Effector memory CD8-positive, alpha-beta T cell (primary cell): ENCODE measurements at places on chromosomes 2 and 18.

- peaks cover 37% of the 10 kb centered on the region for H3K4me1 ChIP-seq
- H3K27ac ChIP-seq, result peak overlapping the region; percentile 90
- H3K27me3 ChIP-seq, result no peaks in the 10 kb centered on the region
- DNase-seq, result peak; percentile 60
- H3K4me3 ChIP-seq, result peak overlapping the region; percentile 90
- H3K36me3 ChIP-seq, result peaks cover 6% of the 10 kb centered on the region
Measured at GRCh38 chr2:174682578-174683391, 81.5 kb downstream of the CHRNA1 start.

DNA sequence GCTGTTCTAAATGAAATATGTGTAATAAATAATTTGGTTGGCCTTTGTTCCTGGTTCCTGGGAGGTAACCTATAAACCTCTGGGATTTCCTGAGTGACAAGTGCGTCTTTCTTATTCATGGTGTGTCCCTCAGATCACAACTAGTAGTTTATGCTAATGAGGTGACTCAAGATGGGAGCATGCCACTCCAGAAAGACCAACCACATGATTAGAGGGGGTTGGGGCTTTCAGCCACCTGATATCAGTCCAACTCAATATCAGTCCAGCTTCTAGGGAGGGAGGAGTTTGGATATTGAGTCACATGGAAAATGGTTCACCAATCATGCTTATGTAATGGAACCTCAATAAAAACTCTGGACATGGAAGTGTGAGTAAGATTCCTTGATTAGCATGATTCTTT is 96.6 kb downstream of the QPCT start:
- H3K27me3 ChIP-seq, result peaks cover 19% of the 10 kb centered on the region
- DNase-seq, result no peak
- H3K36me3 ChIP-seq, result no peaks in the 10 kb centered on the region
- no peaks in the 10 kb centered on the region for H3K4me1 ChIP-seq
- H3K27ac ChIP-seq, result no peak overlapping the region

DNA sequence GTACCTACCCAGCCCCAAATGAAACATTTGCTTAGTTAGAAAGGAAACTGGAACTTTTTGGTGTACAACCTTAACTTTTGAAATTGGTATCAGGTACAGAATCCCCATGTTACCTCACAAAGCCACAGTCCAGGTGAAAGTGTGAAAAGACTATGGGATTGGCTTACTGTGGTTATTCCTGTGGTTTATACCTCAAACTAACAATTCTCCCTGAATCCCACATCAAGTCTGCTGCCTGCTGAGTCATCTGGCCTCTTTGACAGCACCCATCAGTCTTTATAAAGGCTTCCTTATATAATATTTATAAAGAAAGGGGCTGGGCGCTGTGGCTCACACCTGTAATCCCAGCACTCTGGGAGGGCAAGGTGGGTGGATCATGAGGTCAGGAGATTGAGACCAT is 164.6 kb downstream of the TMEM247 start:
- no peaks in the 10 kb centered on the region for H3K4me1 ChIP-seq
- peaks cover 8% of the 10 kb centered on the region for H3K36me3 ChIP-seq
- no peak for DNase-seq

GRCh38 chr18:28804512-28805202 is 627.7 kb upstream of the CDH2 start:
- H3K4me3 ChIP-seq, result no peak overlapping the region
- no peaks in the 10 kb centered on the region for H3K27me3 ChIP-seq
- H3K27ac ChIP-seq, result no peak overlapping the region

GRCh38 chr18:52277785-52278184 is 62.2 kb upstream of the DCC start:
- no peaks in the 10 kb centered on the region for H3K36me3 ChIP-seq
- H3K27me3 ChIP-seq, result no peaks in the 10 kb centered on the region
- no peak overlapping the region for H3K4me3 ChIP-seq
- H3K27ac ChIP-seq, result no peak overlapping the region

GRCh38 chr2:240178564-240178963 is 38.1 kb upstream of the OTOS start:
- no peak overlapping the region for H3K27ac ChIP-seq
- H3K36me3 ChIP-seq, result no peaks in the 10 kb centered on the region
- no peak overlapping the region for H3K4me3 ChIP-seq
- peaks cover 60% of the 10 kb centered on the region for H3K27me3 ChIP-seq
- DNase-seq, result no peak
- no peaks in the 10 kb centered on the region for H3K4me1 ChIP-seq

DNA sequence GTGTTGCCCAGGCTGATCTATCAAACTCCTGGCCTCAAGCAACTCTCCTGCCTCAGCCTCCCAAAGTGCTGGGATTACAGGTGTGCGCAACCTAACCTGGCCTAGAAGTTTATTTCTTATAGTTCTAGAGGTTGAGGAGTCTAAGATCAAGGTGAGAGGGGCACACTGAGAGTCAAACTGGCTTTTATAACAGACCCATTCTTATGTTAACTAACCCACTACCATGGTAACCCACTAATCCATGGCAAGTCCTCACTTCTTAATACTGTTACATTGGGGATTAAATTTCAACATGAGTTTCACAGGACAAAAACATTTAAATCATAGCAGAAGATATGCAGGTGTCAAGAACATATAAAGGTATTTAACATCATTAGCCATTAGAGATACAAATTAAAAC is 50.6 kb downstream of the MDH1 start:
- no peak overlapping the region for H3K4me3 ChIP-seq
- no peaks in the 10 kb centered on the region for H3K36me3 ChIP-seq
- no peaks in the 10 kb centered on the region for H3K4me1 ChIP-seq
- no peak for DNase-seq
- H3K27ac ChIP-seq, result no peak overlapping the region
- H3K27me3 ChIP-seq, result peaks cover 7% of the 10 kb centered on the region

GRCh38 chr2:127504552-127505430 is 21.5 kb downstream of the IWS1 start:
- peaks cover 59% of the 10 kb centered on the region for H3K36me3 ChIP-seq
- no peak overlapping the region for H3K4me3 ChIP-seq
- peak overlapping the region; percentile 90 for H3K27ac ChIP-seq
- peaks cover 28% of the 10 kb centered on the region for H3K4me1 ChIP-seq

- DNase-seq, result no peak
- peaks cover 27% of the 10 kb centered on the region for H3K4me1 ChIP-seq
- H3K36me3 ChIP-seq, result peaks cover 12% of the 10 kb centered on the region
- H3K27ac ChIP-seq, result peak overlapping the region; percentile 80
- H3K27me3 ChIP-seq, result peaks cover 14% of the 10 kb centered on the region
- peak overlapping the region; percentile 90 for H3K4me3 ChIP-seq
Measured at GRCh38 chr2:11132036-11132671, 23.1 kb upstream of the SLC66A3 start.

DNA sequence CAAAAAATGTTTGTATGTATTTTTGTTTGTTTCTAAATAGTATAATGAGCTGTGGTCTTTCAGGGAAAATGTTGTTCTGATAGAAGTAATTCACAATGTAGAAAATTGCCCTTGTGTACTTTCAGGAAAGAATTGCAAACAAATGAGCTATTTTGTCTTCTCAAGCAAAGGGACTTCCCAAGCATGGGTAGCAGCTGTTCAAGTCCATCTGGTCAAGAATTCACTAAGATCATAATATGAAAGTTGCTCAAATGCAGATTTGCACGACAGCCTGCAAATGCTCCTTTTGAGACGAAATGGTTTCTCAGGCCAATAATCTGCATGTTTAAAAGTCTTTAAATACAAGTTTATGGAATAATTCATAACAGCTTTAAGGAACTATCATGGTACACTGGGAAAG is 51.9 kb upstream of the HNMT start:
- H3K27me3 ChIP-seq, result no peaks in the 10 kb centered on the region
- H3K4me1 ChIP-seq, result no peaks in the 10 kb centered on the region
- H3K4me3 ChIP-seq, result no peak overlapping the region
- no peak for DNase-seq
- no peaks in the 10 kb centered on the region for H3K36me3 ChIP-seq
- no peak overlapping the region for H3K27ac ChIP-seq

- H3K27me3 ChIP-seq, result peaks cover 62% of the 10 kb centered on the region
- peak; percentile 31 for DNase-seq
- no peak overlapping the region for H3K27ac ChIP-seq
- H3K4me1 ChIP-seq, result no peaks in the 10 kb centered on the region
Measured at GRCh38 chr2:237154082-237154638, 68.5 kb downstream of the COPS8 start.

DNA sequence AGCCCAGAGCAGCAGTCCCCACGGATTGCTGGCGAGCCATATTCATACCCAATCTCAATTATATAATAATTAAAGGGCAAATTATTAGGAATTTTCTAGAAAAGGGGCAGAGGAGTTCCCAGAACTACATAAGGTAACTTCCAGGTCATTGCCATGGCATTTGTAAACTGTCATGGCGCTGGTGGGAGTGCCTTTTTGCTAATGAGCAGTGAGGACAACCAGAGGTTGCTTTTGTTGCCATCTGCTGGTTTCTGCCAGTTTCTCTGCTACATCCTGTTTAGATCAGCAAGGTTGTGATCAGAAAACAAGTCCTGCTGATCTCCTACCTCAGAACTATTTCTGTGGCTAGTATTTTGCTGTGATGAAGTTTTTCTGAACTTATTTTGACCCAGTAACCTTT is 159.8 kb upstream of the PIEZO2 start:
- H3K4me1 ChIP-seq, result no peaks in the 10 kb centered on the region
- H3K36me3 ChIP-seq, result no peaks in the 10 kb centered on the region
- no peak overlapping the region for H3K4me3 ChIP-seq
- no peak overlapping the region for H3K27ac ChIP-seq
- no peak for DNase-seq

GRCh38 chr2:173584000-173584399 is 229.3 kb downstream of the CDCA7 start:
- H3K36me3 ChIP-seq, result no peaks in the 10 kb centered on the region
- H3K27me3 ChIP-seq, result peaks cover 47% of the 10 kb centered on the region
- no peak overlapping the region for H3K4me3 ChIP-seq
- no peaks in the 10 kb centered on the region for H3K4me1 ChIP-seq
- no peak for DNase-seq

DNA sequence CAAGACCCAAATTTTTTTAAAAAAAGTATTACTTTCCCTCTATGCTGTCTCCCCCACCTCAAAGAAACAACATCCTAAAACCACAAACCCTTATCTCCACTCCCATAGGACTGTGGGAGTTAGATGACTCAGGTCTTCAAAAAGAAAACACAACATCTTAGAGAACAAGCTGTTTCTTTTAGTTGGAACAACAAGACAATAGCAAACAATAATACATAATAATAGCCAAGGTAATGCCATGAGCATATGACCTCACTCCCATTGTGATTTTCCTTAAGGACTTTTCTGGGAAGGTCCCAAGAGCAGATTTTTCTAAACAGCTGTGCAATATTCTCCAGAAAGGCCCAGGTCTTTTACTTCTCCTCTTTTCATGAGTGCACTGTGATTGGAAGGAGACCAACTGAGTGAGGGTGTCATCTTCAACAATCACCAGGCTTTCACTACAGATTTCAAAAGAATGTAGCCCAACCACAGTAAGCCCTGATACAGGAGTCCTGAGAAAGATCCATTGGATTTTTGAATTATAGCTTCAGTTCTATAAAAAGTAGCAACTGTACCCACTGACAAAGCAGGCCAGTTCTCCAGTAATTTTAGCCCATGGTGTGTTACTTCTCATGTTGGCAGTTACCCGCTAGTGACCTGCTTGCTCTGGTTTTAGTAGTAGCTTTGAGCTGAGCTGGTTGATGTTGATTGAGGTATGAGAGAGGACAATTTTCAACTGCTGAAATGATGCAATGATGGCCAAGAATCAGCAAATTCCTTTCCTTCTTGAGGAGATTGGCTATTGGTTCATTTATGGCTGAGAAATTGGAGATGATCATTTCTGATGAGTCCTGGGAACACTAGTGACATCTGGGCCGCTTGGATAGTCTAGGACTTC is 144.5 kb upstream of the TCF4 start:
- H3K4me1 ChIP-seq, result no peaks in the 10 kb centered on the region
- H3K36me3 ChIP-seq, result no peaks in the 10 kb centered on the region
- H3K27ac ChIP-seq, result no peak overlapping the region
- H3K4me3 ChIP-seq, result no peak overlapping the region
- no peak for DNase-seq
- no peaks in the 10 kb centered on the region for H3K27me3 ChIP-seq

DNA sequence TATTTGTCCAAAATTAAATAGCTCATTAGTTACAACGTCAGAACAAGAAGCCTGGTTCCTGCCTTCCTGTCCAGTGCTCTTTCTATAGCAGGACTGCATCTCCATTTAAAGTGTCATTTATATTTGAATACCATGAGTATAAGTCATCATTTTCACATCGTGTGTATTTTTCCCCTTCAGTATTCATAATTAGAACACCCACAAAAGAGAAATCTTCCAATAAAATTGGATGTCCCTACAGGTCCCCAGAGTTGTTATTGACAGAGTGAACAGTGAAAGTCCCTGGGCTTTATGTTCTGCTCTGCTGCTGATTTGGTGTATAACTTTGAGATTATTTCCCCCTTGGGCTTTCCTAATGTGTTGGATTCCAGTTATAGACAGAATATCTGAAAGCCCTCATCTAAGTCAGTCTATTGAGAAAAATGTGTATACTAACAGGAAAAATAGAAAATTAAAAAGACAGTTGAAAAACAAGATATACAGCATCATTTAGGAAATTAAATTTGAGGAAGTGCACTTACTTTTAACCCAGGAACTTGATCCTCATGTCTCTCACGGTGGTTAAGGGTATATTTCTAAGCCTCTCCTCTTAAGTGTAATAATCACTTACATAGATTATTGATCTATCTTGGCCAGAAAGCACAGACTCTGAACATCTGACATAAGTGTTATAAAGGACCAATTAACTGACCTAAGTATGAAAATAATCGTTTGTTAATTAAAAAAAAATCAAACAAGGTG is 15.2 kb upstream of the REV1 start:
- peaks cover 16% of the 10 kb centered on the region for H3K27me3 ChIP-seq
- H3K4me1 ChIP-seq, result peaks cover 2% of the 10 kb centered on the region
- no peaks in the 10 kb centered on the region for H3K36me3 ChIP-seq
- H3K4me3 ChIP-seq, result no peak overlapping the region

GRCh38 chr18:42675810-42676209 is 439.7 kb downstream of the RIT2 start:
- DNase-seq, result no peak
- H3K4me1 ChIP-seq, result no peaks in the 10 kb centered on the region
- no peak overlapping the region for H3K4me3 ChIP-seq
- no peaks in the 10 kb centered on the region for H3K36me3 ChIP-seq

DNA sequence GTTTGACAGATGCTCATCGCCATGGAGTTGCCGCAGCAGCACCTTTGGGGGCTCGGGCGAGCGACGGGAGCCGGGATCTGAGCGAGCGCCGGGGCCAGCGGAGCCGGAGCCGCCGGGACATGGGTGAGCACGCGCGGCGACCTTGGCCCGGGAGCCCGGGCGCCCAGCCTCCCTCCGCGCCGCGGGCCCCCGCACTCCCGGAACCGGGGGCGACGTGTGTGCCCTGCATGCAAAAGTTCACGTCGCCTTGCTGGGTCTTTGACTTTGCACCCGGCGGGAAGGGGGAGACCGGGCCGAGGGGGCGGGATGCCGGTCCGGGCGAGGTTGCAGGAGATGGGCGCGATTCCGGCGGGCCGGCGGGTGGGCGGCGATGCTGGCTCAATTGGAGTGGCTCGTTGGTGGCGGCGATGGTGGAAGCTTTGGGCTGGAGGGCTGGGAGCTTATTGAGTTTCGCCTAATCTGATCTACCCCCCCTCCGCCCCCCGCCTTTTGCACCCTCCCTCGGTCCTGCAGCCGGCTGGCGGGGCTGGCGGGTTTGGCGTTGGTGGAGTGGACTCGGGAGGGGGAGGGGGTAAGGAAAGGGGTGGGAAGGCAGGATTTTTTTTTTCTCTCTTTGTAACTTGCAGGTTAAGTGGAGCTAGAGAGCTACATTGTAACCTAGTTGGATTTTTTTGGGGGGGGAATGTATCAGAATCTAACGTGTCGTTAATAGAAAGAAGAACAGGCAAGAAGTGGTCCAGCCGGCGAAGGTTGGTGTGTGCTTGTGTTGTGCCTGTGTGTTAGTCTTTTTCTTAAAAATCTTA is at the start of gene SETBP1:
SETBP1 (plus strand) TSS at position 616 of the 803 bp plus-strand sequence. CDS start 20,459 bp downstream, outside the sequence.
- peak within 1 kb of the TSS; percentile 86 for H3K27ac ChIP-seq
- H3K4me3 ChIP-seq, result no peak within 1 kb of the TSS
- peaks cover 13% of the 10 kb centered on the region for H3K36me3 ChIP-seq
- no peaks in the 10 kb centered on the region for H3K27me3 ChIP-seq
- peak; percentile 26 for DNase-seq
- H3K4me1 ChIP-seq, result peaks cover 13% of the 10 kb centered on the region
